GM12878 (cell line): ENCODE measurements at places on chromosomes 6 and 20.

GRCh38 chr6:128521282-128521632 is 858 bp upstream of the PTPRK start:
- no peak for DNase-seq

- DNase-seq = no peak
Observed at GRCh38 chr6:24969343-24969860, 33.6 kb upstream of the RIPOR2 start.

DNA sequence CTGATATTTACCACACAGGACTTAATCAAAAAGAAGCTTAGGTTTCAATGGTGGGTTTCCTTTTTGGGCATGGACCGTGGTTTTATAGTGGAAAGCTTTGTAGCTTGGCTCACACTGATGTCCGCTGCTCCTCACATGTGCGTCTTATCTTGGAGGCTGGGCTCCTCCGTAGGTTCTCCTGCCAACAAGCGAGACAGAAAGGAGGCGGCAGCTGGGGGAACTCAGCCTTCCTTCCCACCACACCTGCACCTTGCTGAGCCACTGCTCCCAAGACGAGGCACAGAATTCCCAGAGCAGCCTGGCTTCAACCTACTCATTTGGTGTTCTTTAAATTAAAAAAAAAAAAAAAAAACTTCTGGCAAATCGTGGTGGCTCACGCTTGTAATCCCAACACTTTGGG is 235.5 kb upstream of the QKI start:
- DNase-seq = no peak

- no peak for DNase-seq
Observed at GRCh38 chr20:8132484-8133309, 631 bp downstream of the PLCB1 start.

- no peak for DNase-seq
Observed at GRCh38 chr6:34810017-34810882, 18.4 kb downstream of the BLTP3A start.

GRCh38 chr6:105326216-105326615 is 76.7 kb downstream of the PREP start:
- DNase-seq = no peak

- DNase-seq = no peak
Observed at GRCh38 chr6:144335311-144335861, 50.3 kb downstream of the UTRN start.

GRCh38 chr6:79787626-79788025 is 156.5 kb downstream of the SH3BGRL2 start:
- DNase-seq = no peak

DNA sequence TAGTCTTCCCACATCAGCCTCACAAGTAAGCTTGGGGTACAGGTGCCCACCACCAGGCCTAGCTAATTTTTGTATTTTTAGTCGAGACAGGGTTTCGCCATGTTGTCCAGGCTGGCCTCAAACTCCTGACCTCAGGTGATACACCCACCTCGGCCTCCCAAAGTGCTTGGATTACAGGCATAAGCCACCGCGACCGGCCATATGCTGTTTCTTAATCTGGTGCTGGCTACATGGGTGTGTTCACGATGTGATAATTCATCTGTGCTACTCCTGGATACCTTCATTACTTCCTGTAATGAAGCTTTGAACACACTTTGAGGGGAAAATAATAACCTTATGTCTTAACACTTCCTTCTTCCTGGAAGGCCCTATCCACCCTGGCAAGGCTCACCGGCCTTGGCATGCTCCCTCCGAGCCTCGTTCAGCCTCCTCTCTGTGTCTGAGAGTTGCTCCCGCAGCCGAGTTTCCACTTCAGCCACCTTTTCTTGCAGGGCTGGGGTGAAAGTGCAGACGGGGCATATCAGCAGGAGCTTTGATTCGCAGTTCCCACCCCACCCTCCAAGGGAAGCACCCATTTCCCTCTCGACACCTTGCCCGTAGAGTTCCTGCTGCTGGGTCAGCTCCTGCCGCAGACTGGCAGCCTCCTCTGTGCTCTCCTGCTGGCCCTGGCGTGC is 5.6 kb upstream of the PSORS1C2 start:
- DNase-seq = no peak

GRCh38 chr6:81832304-81832703 is 79.8 kb upstream of the TENT5A start:
- no peak for DNase-seq
